Esophagus squamous epithelium (tissue), 5 donors: ENCODE measurements at places on chromosomes 7 and 10.

- peaks cover 33% of the 10 kb centered on the region for H3K4me1 ChIP-seq
These were observed 40.1 kb downstream of the PFKP start for GRCh38 chr10:3107426-3107961.

GRCh38 chr7:8205537-8205936, 56.4 kb downstream of the ICA1 start:
- no peak overlapping the region for H3K4me3 ChIP-seq
- DNase-seq: no peak

DNA sequence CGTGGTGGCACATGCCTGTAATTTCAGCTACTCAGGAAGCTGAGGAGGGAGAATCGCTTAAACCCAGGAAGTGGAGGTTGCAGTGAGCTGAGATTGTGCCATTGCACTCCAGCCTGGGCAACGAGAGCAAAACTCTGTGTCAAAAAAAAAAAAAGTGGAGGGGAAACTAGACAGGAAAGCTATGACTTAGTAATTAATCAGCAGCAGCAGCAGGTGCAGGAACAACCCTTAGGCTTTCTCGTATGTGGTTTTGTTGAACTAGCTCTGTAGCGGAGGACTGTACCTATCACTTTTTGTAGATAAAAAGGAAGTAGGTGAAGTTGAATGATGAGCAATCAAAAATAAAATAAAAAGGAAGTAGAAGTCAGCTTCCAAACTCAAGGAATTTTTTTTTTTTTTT, 76.9 kb upstream of the KMT2C start:
- no peaks in the 10 kb centered on the region for H3K4me1 ChIP-seq
- DNase-seq: no peak
- H3K27me3 ChIP-seq: no peaks in the 10 kb centered on the region
- H3K27ac ChIP-seq: no peak overlapping the region

GRCh38 chr10:74086317-74086716, 64.3 kb downstream of the AP3M1 start:
- no peak for DNase-seq
- no peaks in the 10 kb centered on the region for H3K27me3 ChIP-seq
- H3K36me3 ChIP-seq: peaks cover 77% of the 10 kb centered on the region
- H3K4me3 ChIP-seq: no peak overlapping the region

DNA sequence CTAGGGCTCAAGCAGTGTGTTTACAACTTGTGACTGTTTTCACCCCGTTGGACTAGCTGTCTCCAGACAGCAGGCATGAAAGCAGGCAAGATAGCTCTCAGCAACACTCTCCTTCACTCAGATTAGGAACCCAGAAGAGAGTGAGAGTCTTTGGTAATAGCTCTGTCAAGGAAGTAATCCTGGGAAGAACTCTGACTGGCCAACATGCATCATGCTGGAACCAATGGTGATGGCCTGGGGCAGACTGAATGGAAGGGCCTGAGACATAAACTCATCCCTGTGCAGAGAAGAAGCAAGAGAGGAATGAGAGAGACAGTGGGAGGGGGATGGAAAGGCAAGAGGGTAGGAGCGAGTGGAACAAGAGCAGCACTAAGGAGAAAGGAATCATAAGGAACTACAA, 48.9 kb downstream of the AKR1D1 start:
- H3K36me3 ChIP-seq: no peaks in the 10 kb centered on the region
- no peak overlapping the region for H3K27ac ChIP-seq
- H3K4me1 ChIP-seq: no peaks in the 10 kb centered on the region
